CD14-positive monocyte (primary cell): ENCODE measurements at places on chromosomes 13 and 19. TPM values are rescaled to one million over a fixed set of nuclear protein-coding genes. Genes with fewer than 3 reads are reported as not detected.

- no peak for DNase-seq
- no peak overlapping the region for H3K27ac ChIP-seq
- H3K4me3 ChIP-seq = no peak overlapping the region
- peaks cover 49% of the 10 kb centered on the region for H3K4me1 ChIP-seq
- no peaks in the 10 kb centered on the region for H3K36me3 ChIP-seq
- no peaks in the 10 kb centered on the region for H3K27me3 ChIP-seq
Observed at GRCh38 chr19:38737921-38738737, 6.1 kb downstream of the CAPN12 start.

The TDRD12 gene
- polyA plus RNA-seq = not detected

- H3K27me3 ChIP-seq = no peaks in the 10 kb centered on the region
- H3K4me3 ChIP-seq = no peak overlapping the region
- H3K4me1 ChIP-seq = no peaks in the 10 kb centered on the region
- DNase-seq = no peak
Observed at GRCh38 chr19:28840891-28841290, 372.1 kb downstream of the UQCRFS1 start.

GRCh38 chr19:29785955-29786589 is 25.7 kb upstream of the CCNE1 start:
- no peaks in the 10 kb centered on the region for H3K36me3 ChIP-seq
- no peak for DNase-seq
- no peaks in the 10 kb centered on the region for H3K27me3 ChIP-seq
- H3K4me3 ChIP-seq = no peak overlapping the region
- H3K4me1 ChIP-seq = no peaks in the 10 kb centered on the region
- no peak overlapping the region for H3K27ac ChIP-seq

GRCh38 chr19:57807541-57807940 is 7.2 kb downstream of the ZNF552 start:
- H3K4me3 ChIP-seq = no peak overlapping the region
- H3K36me3 ChIP-seq = peaks cover 18% of the 10 kb centered on the region
- DNase-seq = no peak
- no peak overlapping the region for H3K27ac ChIP-seq
